ENCODE measurements at places on chromosomes 5 and 9.

DNA sequence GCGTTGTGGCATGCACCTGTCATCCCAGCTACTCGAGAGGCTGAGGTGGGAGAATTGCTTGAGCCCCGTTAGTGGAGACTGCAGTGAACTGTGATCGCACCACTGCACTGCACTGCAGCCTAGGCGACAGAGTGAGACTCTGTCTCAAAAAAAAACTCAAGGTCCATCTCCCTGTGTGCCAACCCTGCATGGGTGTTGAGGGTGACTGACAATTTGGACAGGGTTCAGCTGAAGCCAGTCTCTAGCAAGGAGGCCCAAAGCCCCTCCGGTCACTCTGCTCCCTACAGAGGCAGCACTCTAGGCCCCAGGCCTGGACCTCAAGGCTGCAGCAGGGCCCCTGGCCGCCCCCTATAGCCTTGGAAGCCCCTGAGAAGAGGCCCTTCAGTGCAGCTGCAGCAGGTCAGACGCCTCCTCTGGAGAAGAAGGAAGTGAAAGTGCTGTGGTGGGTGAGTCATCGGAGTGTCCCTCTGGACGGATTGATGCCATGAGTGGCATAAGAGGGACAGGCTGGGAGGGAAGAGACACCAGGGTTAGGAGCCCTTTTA, 39.2 kb upstream of the NEK6 start:
- DNase-seq, result peak; percentile 67

DNA sequence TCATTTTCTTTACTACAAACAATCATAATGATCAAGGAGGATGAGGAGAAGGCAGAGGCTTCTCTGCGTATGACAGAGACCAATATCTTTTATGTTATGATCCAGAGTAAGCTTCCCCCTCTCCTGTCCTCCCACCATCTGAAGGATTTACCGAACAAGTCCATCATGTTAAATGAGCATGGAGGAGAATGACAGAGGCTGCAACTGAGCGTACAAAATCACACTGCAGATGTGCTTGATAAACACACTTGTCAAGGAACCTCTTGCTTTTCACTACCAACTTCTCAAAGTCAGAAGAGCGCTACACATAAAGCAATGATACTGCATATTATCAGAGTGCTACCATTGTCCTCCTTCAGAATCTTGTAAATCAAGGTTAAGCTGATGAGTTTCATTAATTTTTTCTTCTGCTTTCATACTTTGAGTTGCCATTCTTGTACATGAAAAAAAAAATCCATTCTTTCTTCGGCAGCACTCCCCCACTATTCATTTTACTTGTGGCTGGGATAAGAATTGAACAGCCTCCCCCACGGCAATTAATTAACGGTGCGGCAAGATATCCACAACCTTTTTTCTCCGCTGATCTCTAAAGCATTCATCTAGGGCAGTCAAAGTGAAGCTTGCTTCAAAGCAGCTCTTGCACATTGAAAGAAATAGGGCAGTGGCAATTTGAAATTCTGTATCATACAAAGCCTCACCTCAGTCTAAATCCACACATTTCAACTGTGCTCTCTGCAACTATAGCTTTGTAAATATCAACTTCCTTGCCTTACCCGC, 673.9 kb upstream of the DMAC1 start:
- DNase-seq, result no peak

DNA sequence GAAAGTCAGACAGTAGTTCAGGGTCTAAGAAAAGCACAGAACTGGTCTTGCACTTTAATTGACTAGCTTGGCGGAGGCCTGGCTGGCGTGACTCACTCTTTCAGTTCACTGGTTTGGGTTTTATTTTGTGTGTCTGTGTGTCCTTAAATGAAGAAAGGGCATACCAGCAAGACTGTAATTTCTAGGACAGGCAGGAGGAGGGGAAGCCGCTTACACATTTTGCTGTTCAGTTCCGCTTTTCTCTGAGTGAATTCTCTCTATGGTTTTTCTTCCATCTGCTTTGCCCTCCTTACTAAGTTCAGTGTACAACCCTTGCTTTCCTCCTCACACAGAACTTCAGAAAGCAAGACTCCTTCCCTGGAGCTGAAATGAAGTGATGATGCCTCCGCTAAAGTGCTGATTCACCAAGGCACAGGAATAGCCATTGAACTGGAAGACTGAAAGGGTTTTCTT, 150.8 kb downstream of the MEF2C start:
- DNase-seq, result no peak

DNA sequence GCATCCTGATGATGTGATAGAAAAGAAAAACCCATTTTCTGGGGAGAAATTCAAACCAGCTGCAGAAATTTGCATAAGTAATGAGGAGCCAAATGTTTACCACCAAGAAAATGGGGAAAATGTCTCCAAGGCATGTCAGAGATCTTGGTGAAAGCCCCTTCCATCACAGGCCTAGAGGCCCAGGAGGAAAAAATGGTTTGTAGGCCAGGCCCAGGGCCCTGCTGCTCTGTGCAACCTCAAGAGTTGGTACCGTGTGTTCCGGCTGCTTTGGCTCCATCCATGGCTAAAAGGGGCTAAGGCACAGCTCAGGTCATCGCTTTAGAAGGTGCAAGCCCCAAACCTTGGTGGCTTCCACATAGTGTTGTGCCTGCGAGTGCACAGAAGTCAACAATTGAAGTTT, 543.1 kb downstream of the ZNF608 start:
- no peak for DNase-seq

GRCh38 chr5:852431-853401, 1.9 kb upstream of the ZDHHC11 start:
- no peak for DNase-seq

GRCh38 chr5:43024217-43024616, 15.9 kb downstream of the ANXA2R start:
- DNase-seq, result no peak

DNA sequence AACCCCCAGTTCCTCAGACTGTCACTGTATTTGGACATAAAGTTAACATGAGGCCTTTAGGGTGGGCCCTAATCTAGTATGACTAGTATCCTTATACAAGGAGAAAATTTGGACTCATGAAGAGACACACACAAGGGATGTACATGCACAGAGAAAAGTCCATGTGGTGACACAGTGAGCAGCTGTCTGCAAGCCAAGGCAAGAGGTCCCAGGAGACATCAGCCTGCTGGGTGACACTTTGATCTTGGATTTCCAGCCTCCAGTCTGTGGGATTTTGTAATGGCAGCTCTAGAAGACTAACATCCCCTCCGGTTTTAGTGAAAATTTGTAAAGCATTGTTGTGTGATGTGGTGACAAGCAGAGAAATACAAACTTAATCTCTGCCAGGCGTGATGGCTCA, 66.1 kb downstream of the RAI14 start:
- no peak for DNase-seq

- no peak for DNase-seq
Observed at GRCh38 chr5:94544031-94544650, 74.3 kb downstream of the KIAA0825 start.

DNA sequence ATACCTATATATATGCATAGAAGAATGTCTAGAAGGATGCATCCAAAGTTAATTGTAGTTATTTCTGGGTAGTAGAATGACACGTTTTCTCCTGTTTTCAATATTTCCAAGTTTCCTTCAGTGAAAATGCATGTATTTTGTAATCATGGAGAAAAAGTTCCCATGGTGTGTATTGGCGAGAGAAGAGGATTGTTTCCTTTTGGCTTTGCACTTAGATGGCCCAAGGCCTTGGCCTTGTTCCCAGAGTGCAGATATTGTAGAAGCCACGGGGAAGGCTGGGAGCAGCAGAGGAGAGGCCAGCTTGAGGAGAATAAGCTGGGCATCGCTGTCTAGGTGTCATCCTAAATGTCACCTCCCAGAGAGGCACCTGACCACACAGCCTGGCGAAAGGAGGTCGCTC, 44.0 kb downstream of the IRF1 start:
- DNase-seq, result no peak

GRCh38 chr9:109953300-109953699, 173.3 kb downstream of the PALM2AKAP2 start:
- no peak for DNase-seq

GRCh38 chr5:92704590-92704989, 876.4 kb downstream of the NR2F1-AS1 start:
- DNase-seq, result no peak

DNA sequence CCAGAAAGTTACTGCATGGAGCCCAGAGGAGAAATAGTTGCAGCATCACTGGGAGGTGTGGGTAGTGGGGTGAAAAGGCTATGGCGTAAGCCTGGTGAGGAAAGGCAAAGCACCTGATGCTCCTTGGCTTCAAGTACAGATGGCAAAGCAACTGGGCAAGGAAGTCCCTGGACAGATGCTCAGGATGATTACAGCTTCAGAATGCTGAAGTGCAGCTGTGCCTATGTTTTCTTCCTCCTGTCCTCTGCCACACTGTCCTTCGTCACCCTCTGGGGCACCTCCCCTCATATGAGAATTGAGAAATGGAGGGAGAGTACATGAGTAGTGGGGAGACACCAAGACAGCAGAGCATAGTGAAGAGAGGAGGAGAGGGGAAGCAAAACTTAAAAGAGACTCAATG, 328.0 kb downstream of the PDE4D start:
- no peak for DNase-seq

- DNase-seq, result no peak
Observed at GRCh38 chr9:96892131-96892530, 36.5 kb upstream of the NUTM2G start.

DNA sequence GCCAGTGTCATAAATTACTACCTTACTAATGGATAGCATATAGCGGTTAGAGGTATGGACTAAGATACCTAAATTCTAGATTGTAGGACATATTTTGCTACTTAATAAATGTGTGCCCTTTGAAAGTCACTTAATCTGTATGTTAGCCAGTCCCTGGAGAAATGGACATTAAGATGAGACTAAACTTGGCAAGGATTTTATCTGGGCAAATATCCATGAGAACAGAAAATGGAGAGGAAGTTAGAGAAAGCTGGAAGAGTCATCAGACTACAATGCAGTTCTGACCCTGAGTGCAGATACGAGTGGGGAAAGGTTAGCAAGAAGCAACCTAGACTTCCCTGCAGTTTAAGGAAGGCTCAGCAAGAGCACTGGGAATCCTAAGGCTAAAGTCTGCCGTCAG, 33.0 kb downstream of the TBCA start:
- no peak for DNase-seq

- DNase-seq, result no peak
Observed at GRCh38 chr9:78064075-78064474, 32.5 kb upstream of the GNAQ start.

- peak; percentile 60 for DNase-seq
Observed at GRCh38 chr9:129270205-129270604, 92.1 kb upstream of the IER5L start.

- DNase-seq, result no peak
Observed at GRCh38 chr9:84748112-84748511, 78.6 kb downstream of the NTRK2 start.

DNA sequence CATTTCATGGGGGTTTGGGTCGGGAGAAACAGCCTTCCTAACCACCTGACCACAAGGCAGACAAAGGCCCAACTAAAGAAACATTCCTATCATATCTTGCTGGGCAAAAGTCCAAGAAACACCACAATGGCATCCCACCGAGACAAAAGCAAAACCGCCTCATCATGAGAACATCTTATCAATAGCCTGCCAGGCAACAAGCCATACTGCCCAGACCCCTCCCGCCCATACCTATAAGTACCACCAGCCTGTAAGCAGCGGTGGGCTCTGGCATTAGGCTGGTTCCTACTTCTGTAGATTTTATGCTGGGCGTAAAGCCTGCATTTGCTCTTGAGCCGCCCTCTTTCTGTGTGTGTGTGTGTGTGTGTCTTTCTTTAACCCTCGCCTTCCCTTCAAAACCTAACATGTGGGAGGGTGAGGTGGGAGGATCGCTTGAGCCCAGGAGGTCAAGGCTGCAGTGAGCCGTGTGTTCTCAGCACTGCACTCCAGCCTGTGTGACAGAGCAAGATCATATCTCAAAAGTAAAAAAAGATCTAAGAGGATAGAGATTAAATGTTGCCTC, 56.9 kb downstream of the PDE6A start:
- DNase-seq, result no peak

- no peak for DNase-seq
Observed at GRCh38 chr5:131305906-131306305, 42.1 kb downstream of the CDC42SE2 start.

DNA sequence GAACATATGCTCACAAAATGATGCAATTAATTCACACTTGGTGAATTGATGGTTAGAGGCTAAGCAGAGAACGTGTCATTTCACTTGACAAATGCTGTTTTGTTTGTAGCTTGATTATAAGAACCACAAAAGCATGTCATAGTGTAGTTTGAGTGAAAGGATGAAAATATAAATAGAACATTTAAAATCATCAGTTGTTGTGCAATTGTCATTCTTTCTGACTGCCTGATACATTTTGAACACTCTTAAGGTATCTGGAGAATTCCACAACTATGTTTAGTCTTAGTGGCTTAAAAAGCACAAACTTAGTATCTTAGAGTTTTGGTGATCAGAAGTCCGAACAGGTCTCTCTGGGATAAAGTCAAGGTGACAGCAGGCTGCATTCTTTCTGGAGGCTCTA, 129.4 kb downstream of the BASP1 start:
- DNase-seq, result no peak

GRCh38 chr9:26524267-26524666, 368.3 kb downstream of the CAAP1 start:
- DNase-seq, result no peak

DNA sequence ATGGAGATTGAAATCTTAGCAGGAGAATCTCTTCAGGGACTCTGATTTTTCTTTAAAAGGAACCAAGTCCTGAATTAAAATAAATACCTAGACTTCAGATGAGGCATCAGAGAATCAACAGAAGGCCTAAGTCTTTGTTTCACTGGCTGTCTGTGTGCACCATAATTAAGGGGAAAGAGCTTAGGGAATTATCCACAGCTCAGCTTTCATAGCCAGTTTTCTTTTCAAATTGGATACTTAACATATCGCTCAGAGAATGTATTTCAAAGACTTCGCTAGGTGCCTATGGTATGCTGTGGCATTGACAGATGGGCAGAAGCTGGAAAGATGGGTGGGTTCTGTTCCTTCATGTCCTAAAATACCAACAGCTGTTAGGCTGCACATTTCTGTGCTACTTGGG, 325.8 kb downstream of the TMEM38B start:
- DNase-seq, result no peak

DNA sequence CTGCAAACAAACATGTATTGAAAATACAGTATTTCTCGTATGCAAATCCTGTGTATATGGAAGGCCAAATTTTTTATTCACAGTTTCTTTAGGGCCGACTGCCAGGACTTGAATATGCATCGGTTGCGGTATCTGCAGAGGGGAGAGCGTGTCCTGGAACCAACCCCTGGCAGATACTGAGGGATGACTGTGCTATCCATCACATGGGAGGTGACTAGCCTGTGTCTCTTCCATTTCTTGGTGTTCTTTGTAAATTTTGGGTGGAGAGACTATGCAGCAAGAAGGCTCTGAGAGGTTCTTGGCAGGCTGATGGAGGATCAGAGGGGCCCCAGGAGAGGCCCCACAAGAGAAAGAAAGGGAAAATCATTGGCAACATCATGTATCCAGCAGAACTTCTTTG, 384.3 kb downstream of the YTHDC2 start:
- DNase-seq, result no peak

- DNase-seq, result no peak
Observed at GRCh38 chr5:128490761-128491160, 47.3 kb downstream of the FBN2 start.

DNA sequence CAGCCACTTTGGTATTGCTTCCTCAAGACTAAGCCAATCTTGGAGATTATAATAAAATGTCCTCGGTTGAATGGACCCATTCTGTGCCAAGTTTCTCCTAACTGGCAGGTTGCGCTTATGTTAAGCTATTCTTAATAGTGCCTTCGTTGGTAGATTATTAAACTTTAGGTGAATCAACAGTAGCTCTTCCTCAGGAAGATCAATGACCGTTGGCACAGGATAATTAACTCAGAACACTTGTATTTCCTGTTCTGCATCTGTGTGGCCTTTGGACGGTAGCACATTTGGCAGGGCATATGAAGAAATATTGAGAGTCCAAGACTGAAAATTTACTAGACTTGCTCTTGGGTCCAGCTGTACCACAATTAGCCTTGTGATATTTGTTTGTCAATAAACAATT, 402.9 kb downstream of the MLLT3 start:
- DNase-seq, result no peak
